ENCODE measurements at places on chromosomes 16 and 17.

GRCh38 chr17:42348104-42348503 is 40.1 kb downstream of the STAT3 start:
- no peak for DNase-seq

DNA sequence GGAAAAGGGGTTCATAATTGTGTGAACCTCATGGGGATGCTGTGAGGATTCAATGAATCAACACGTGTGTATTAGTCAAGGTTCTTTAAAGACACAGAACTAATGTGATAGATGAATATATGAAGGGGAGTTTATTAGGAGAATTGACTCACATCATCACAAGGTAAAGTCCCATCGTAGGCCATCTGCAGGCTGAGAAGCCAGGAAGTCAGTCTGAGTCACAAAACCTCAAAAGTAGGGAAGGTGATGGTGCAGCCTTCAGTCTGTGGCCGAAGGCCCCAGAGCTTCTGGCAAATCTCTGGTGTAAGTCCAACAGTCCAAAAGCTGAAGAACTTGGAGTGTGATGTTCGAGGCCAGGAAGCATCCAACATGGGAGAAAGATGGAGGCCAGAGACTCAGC is 413.4 kb downstream of the CDH13 start:
- no peak for DNase-seq

DNA sequence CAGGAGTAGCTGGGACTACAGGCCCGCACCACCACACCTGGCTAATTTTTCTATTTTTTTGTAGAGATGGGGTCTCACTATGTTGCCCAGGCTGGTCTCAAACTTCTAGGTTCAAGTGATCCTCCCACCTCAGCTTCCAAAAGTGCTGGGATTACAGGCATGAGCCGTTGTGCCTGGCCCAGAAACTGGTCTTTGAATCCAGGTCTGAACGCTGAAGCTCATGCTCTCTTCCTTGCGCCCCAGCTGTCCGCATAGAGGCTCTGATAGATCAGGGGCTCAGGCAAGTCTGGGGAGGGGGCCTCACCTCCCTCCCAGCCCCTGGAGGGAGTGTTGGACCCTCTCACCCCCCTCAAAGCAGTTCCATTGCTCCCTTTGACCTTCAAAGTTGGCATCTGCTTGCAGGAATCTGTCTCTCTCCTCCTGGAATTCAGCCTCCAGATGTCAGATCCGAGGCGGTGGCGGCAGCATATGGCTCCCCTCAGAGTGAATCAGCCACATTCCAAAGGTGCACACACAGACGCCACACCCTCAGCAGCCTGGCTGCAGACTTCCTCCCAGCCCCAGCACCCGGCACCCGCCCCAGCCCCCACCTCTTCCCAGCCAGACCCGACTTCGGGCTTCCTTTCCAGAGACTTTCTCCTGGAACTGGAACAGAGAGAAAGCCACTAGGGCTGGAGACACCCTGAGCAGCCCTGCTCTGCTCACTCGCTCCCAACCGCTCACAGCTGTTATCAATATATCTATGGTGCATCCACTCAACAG is 16.9 kb upstream of the GLIS2 start:
- DNase-seq = peak; percentile 55

DNA sequence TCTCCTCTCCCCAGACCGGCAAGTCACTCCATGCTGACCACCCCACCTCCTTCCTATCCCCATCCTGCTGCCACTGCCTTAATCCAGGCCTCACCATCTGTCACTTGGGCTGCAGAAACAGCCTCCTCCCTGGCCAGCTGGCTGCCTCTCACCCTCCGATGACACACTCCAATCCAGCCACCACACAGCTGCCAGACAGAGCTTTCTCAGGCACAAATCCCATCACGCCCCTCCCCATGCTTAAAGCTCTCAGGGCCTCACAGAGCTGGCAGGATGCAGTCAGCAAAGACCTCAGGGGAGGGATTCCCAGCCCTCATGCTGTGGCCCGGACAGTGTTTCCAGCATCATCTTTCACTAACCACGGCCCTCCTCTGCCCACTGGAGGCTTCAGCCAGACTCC is 13.7 kb downstream of the CAMKK1 start:
- no peak for DNase-seq

- DNase-seq = no peak
These were observed 355.2 kb downstream of the CPPED1 start for GRCh38 chr16:12448504-12448903.

- DNase-seq = no peak
These were observed 205.4 kb upstream of the CIBAR2 start for GRCh38 chr16:85317704-85318103.

- no peak for DNase-seq
These were observed 35.9 kb downstream of the TBX4 start for GRCh38 chr17:61487989-61488595.

GRCh38 chr17:68260051-68260762 is 12.4 kb downstream of the AMZ2 start:
- DNase-seq = no peak

GRCh38 chr17:34275881-34276280 is 5.9 kb downstream of the CCL7 start:
- DNase-seq = no peak

DNA sequence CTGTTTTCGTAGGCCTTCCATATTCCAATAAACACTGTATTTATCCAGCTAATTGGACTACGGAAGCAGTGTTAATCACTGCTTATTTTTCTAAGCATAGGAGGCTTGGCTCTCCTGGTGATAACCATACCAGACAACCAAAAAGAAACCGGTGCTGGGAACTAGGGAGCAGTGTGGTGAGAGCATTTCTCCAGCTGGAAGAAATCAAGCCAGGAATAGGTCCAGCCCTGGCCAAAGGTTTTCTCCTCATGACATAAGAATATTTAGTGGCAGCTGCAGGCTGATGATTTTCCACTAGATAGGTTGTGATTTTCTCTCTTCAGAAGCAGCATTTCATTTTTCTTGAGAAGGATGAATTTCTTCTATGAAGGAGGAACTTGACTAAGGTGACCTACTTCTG is 141.5 kb downstream of the TRIM37 start:
- no peak for DNase-seq

- DNase-seq = no peak
These were observed 66.9 kb upstream of the N4BP1 start for GRCh38 chr16:48676836-48677235.

GRCh38 chr17:61307905-61308886 is 91.4 kb upstream of the TBX2 start:
- no peak for DNase-seq

DNA sequence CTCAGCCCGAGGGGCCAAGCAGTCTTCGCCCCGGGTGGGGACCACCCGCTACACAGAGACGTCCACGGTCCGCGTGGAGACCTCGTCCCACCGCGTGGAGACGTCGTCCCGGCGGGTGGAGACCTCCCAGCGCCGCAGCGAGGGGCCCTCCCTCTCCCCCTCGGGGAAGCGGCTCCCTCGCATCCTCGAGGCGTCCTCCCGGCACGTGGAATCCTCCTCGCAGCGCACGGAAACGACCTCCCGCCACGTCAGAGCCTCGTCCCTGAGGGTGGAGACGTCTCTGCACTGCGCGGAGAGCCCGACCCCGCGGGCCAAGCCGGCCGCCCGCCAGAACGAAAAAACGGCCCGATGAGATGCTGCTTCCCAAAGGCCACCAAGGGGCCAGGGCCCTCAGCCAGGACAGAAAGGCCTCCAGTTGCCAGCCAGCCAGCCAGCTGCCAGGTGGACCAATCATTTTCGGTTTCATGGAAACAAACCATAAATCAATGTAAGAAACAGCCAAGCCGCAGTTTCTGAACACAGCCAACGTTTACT is 424 bp downstream of the C17orf100 start:
- no peak for DNase-seq

DNA sequence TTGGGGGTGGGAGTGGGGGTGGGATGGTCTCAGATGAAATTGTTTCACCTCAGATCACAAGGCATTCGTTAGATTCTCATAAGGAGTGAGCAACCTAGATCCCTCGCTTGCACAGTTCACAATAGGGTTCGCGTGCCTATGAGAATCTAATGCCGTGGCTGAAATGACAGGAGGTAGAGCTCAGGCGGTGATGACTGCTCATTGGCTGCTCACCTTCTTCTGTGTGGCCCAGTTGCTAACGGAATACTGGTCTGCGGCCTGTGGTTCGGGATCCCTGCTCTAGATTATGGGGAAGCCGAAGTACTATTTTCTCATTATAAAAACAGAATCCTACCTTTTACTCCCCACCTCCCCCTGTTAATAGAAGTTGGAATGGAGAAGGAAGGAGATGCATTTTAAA is 18.9 kb downstream of the CLTC start:
- DNase-seq = no peak

- DNase-seq = no peak
These were observed 119.4 kb downstream of the FOXL1 start for GRCh38 chr16:86697715-86698114.

- DNase-seq = no peak
These were observed 2.8 kb upstream of the MSI2 start for GRCh38 chr17:57253362-57254065.

DNA sequence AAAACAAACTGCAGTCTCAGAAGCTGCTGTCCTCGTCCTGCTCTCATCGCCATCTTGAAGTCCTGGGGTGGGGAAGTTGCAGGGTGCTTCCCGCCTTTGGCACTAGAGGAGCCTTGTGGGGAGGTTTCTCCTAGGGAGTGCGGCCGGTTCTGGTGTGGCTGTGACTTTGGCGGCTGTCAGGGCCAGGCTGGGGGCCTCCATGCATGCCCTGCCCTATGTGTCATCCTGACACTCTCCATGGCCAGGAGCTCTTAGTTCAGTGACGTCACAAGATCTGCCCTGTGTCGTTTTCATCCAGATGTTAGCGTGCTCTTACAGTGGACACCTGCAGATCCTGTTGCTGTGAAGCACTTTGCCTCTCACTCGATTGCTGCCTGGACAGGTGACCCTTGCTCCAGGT is 49.6 kb downstream of the PLD6 start:
- DNase-seq = no peak

- no peak for DNase-seq
These were observed 23.2 kb downstream of the ZNF213 start for GRCh38 chr16:3158026-3158509.

DNA sequence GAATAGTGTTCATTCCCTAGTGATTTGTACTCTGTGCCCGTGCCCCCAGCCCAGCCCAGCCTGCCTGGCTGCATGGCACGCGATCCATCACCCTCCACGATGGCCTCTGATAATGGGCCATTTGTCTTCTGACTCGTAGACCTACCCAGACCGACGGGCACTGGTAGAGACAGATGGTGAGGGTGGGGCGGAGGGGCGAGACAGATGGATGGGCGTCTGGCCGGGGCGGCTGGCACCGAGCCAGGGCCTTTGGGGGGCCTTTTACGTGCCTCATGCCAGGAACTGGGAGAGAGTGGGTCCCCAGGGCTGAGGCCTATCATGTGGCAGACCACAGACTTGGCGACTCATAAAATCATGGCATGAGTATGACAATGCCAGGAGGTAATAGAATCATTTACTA is 25.4 kb downstream of the CRHR1 start:
- no peak for DNase-seq

GRCh38 chr16:72126429-72126765 is 32.8 kb downstream of the DHX38 start:
- DNase-seq = no peak

GRCh38 chr17:16947470-16947869 is 24.4 kb downstream of the TNFRSF13B start:
- no peak for DNase-seq

- DNase-seq = no peak
These were observed 84.5 kb upstream of the NETO2 start for GRCh38 chr16:47228241-47228640.

GRCh38 chr17:78675316-78675616 is 98.1 kb upstream of the DNAH17 start:
- DNase-seq = no peak

GRCh38 chr16:9419161-9419560 is 327.7 kb downstream of the HAPSTR1 start:
- DNase-seq = no peak

DNA sequence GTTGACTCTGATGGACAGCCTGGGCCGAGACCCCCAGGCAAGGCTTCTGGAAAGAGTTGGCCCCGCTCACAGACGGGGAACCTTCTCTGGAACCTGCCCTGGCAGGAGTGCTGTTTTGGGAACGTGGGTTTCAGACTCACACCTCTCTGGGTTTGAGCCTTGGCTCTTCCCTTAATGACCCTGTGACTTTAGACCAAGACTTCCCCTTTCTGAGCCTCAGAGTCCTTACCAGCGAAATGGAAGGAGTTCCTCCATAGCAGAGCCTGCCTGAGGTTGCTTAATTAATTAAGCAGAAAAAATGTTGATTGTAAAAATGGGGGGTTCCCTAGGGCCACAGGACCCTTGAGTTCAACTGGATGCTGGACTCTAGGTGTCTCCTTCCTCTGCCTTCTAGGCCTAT is 408.2 kb downstream of the SEC14L1 start:
- DNase-seq = no peak

GRCh38 chr17:73099511-73099910 is 7.0 kb upstream of the SLC39A11 start:
- no peak for DNase-seq

GRCh38 chr16:83550183-83550569 is 257.6 kb upstream of the HSBP1 start:
- no peak for DNase-seq

- no peak for DNase-seq
These were observed 32.6 kb downstream of the CNTNAP4 start for GRCh38 chr16:76309639-76310335.

GRCh38 chr17:75689441-75689873 is 22.3 kb downstream of the SAP30BP start:
- DNase-seq = no peak

DNA sequence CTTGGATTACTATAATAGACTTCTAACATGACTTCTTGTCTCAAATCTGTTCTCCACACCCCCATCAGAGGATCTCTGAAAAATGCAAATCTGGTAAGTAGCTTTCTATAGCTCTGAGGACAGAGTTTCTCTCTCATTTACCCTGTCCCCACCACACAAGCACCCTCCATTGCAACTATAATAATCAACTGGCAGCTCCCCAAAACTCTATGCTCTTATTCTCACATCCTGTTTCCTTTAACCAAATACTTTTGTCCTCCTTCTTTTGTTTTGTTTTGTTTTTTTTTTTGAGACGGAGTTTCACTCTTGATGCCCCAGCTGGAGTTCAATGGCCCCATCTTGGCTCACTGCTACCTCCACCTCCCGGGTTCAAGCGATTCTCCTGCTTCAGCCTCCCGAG is 73.4 kb downstream of the HELZ start:
- no peak for DNase-seq

GRCh38 chr16:79264237-79265109 is 336.1 kb downstream of the MAF start:
- no peak for DNase-seq

DNA sequence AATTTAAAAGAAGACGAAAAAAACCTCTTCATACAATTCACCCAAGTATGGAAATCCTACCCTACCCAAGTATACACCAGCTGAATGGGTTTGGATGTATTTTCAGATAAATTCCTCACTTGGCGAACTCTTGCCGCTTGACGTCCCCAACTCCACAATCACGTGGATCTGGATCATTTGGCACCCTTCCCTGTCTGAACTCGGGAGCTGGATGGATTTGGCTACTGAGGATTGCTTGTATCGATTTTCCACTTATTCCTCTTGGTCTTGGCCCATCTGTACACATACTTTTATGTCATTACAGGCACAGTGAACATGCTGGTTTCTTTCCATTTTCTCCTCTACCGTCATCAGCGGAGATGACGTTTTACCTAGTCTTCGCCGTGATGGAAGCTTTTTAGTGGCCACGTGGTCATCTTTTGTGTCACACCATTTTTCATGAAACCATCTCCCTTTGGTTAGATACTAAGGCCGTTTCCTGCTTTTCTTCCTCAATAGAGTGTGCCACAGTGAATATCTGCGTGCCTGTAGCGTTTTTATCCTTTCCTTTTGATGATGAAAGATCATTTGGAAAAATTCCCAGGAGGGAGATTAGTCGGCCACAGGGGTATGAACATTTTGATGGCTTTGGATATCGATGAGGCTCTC is 47.1 kb downstream of the CMIP start:
- DNase-seq = no peak

- DNase-seq = no peak
These were observed 51.1 kb upstream of the MRC2 start for GRCh38 chr17:62576382-62576781.

All from frontal cortex (tissue), 4 donors.